ENCODE measurements at places on chromosomes 7 and 10.

DNA sequence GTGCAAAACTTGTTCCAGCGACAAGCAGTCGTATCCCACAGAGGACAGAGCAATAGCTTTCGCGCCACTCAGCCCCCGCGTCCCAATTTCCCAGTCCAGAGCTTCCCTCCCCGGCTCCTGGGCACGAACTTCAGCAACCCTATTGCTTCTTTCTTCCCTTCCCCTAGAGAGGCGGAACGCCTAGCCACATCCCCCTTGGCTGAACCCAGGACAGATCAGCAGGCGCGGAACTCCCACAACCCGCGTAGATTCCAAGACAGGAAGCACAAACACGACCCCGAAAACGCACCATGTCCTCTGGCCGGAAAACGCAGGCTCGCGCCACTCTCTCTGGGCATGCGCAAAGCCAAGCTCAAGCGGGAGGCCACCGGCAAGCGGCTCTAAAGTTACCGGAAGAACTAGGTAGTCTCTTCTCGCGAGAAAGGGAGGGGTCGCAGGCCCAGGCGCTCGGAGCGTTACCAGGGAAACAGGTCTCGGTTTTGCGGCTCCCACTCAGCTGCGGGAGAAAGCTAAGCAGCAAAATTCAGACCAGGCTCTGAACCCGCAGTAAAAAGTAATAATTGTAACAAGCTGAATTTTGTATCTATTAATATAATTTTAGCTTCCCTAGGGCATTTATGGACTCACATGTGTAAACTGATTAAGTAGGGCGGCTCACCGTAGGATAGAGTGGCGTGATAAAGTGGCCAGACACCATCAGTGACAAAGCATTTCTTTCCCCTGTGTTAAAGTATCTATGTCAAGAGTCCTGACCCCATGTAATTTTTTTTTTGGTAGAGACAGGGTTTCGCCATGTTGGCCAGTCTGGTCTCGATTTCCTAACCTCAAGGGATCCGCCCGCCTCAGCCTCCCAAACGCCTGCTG is at the start of gene TMEM209:
TMEM209 (minus strand) TSS at position 323 of the 864 bp plus-strand sequence; CDS start at position 292, 31 bp downstream.
- peak; percentile 91 for DNase-seq

GRCh38 chr10:44317856-44318255 is 67.0 kb downstream of the CXCL12 start:
- DNase-seq, result no peak

- DNase-seq, result no peak
Observed at GRCh38 chr7:129779602-129780256, 168.2 kb downstream of the NRF1 start.

DNA sequence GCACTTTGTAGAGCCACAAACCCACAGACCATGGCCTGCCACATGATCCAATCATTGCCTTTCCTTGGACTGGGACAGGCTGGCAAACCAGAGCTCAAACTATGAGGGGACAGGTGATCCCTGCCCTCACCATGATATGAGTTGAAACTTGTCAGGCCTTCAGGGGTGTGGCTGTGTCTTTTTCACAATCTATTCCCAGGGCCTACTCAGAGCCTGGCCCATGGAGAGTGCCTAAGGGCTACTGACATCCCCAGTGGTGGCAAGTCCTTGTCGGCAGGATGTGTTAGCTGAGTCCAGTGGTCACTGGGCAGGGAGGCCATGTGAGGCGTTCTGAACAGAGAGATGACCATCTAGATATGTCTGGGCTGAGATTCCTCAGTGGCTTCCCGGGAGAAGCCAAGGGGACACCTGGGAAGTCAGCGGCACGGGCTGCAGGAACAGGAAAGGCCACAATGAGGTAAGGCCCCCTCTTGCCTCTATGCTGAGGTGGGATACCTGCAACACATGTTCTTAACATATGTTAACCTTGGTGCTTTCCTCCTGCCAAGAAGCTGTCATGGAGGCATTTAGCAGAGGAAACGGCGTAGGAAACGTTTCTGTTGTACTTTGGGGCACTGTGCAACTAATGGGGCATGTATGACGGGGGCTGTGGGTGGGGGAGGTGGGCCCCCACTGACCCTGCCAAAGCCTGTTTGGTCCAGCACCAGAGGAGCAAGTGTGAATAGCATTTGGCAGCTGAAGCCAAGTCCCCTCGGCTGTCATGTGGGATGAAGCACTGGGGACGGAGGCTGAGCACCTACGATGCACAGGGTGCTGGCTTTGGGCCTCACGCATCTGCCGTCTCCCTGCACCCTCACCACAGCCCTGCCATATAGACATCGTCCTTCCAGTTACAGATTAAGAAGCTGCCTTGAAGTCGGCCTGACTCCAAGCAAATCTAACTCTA is 384.0 kb downstream of the RPS24 start:
- DNase-seq, result no peak

GRCh38 chr10:48440771-48441170 is 134.3 kb downstream of the MAPK8 start:
- no peak for DNase-seq

- no peak for DNase-seq
Observed at GRCh38 chr10:80552151-80552646, 14.5 kb downstream of the SH2D4B start.

DNA sequence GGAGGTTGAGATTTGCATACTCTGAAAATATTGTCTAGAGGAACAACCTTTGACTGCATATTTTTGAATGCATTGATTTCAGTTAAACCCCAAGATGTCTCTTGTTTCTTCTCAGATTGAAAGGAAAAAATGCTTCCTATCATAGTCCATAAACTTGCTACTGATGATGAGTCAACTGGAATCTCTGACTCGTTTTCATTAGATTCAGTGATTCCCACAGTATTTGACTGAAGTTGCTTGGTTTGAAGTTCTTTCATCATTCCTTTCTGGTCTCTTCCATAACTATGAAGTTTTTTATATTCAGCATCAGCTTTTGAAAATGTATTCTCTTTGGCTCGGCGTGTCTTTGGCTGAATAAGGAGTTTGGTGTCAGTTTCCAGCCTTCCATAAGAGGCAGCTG is 10.7 kb downstream of the PEX1 start:
- no peak for DNase-seq

GRCh38 chr7:111787741-111788140 is 225.4 kb upstream of the IMMP2L start:
- DNase-seq, result no peak

DNA sequence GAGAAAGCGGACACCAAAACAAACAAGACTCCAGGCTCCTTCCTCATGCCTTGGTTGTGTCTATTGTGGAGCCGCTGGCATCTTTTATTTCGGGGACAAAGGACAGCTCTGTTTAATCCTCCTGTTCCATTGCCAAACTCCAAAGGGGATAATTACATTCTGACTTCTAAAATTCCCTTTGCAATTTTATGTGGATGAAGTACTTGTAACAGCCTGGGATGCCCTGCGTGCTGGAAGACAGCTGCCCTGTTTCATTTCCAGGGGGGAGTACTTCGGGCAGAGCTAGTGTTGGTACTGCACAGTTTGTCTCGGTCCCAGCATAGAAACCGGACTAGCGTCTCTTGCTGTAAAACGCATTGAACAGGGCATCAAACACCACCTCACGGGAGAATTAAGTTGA is 90.9 kb downstream of the BAMBI start:
- no peak for DNase-seq

- DNase-seq, result no peak
Observed at GRCh38 chr7:127581716-127582115, 3.7 kb downstream of the GCC1 start.

DNA sequence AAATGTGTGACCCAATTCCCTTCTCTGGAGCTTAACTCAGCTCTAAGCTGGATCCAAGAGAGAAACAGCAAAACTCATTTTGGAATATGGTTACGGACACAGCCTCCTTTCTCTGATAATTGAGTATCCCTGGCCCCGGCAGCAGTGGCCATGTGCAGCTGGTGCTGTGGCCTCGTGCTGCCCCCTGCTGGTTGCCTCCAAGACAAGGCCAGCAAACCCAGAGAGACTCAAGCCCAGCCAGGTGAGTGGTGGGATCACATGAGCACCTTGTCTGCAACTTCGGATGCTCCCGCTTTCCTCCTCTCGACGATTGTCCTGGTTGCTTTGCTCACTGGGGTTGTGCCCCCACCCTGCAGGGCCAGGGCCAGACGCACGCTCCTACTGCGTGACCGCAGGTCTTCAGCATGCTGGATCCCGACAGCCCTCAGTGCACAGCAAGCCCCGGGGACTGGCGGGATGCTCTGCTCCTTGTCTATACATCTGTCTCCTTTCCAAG is 19.4 kb downstream of the SFTPD start:
- peak; percentile 37 for DNase-seq

All from effector CD8-positive, alpha-beta T cell (primary cell).